ENCODE measurements at places on chromosomes 1 and 21.

GRCh38 chr1:36400825-36401601 lies 3.3 kb upstream of the LSM10 start:
- DNase-seq = peak; percentile 92

GRCh38 chr1:19338323-19338762 lies 26.2 kb downstream of the SLC66A1 start:
- peak; percentile 81 for DNase-seq

DNA sequence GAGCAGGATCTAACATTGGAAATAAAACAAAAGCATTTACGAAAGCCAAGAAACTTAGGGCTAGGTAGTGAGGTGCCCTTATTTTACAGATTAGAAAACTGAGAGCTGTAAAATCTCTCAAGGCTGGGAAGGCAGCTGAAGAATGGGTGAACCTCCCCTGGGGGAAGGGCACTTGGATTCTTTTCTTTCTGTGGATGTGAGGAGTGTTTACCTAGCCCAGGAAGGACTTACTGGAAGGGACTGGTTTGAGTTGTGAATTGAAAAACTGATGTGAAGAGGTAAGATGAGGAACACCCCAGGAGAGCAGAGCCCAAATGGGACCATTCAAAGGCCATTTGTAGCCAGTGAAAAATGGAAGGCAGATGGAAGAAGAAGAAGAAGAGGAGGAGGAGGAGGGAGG lies 74.7 kb upstream of the NGF start:
- no peak for DNase-seq

DNA sequence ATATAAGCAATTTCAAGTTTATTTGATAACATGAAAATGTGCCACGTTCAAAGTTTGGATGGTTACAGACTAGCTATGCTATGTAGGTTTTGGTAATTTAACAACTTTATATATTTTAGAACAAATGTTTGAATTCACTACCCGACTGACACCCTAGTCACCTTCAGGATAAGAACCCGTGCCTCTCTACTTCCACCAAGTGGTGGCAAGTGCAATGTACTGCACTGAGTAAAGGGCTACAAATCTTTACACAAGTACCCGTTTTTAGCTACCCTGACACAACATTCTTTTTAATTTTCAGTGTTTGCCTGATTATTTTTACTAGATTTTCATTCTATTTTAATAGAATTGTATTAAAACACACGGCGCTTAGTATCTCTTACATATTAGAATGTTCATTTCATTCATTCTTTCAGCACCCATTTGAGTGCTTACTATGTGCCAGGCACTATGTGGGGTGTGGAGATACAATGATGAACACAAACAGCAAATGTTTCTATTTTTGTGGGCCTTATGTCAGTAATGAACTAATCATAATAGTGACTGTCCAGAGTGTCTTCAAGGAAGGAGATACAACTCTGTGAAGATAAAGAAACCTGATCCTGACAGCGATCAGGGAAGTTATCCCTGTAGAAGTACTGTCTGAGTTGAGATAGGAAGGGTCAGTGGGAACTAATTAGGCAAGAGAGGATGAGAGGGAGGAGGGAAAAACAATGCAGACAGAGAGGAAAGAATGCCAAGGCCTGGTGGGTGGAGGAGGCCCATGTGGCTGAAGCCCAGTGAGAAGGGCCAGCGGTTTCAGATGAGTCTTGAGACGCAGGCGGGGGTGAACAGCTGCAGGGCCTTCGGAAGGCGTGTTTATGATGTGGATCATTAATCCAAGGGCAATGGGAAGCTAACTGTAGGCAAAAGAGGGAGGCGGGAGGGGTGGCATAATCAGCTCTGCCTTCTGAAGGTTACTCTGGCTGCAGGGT lies 3.8 kb downstream of the LCA5L start:
- no peak for DNase-seq
